ENCODE measurements at places on chromosomes 4 and X.

DNA sequence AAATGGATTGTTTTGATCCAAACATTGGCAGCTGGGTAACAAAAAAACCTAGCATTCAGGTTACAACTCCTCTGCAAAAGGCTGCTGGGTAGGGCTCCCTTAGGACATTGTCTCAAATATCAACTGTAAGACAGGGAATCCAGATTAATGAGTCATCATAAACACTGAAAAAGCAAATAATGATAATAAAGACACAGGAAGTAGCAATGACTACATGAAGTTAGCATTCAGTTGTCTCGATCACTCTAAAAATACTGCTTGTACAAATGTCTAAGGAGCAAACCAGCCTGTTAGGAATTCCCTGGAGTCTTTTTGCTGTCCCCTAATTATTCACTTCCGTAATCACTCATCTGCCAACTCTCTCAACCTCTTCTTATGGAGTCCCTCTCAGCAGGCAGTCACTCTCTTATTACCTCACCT, 259.2 kb downstream of the GPC3 start:
- no peak for DNase-seq

- DNase-seq, result no peak
Observed at GRCh38 chr4:76282941-76283689, 23.4 kb upstream of the STBD1 start.

GRCh38 chr4:107635735-107636134, 84.3 kb downstream of the PAPSS1 start:
- no peak for DNase-seq

- DNase-seq, result no peak
Observed at GRCh38 chr4:18404642-18405041, 383.1 kb upstream of the LCORL start.

- DNase-seq, result no peak
Observed at GRCh38 chr4:48262926-48263325, 6.7 kb downstream of the TEC start.
